ENCODE measurements at places on chromosomes 13 and 19.

DNA sequence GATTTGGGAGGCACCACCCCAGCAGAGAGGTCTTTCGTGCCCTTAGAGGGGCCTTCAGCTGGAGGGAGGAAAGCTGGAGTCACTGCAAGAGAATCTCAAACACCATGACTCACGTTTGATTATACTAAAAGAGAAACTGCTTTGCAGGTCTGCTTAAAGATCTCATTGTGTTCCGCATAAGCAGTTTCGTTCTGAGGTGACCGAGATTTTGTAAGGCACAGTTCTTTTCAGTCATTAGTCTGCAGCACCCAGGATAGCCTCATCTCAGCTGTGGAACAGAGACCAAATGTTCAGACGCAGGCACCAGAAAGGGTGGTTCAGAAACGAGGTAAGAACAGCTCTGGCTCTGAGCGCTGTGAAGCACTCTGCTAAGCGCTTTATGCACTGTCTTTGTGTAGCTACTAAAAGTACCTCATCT lies 71.2 kb upstream of the GTF3A start:
- DNase-seq: no peak

DNA sequence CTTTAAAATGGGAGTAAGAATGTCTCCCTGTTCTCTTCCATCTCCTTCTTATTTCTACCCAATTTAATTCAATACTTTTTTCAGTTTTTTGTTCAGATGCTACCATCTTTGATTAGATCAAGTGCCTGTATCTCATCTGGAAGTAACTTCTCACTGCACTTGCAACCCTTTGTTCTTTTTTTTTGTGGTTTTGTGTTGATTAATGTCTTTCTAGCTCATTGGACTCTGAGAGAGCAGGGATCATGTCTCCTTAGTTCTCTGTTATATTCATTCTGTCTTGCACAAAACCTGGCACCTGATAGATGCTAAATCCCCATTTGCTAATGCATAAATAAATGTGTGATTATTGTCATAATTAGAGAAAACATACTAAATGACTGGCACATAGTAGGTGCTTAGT lies 834 bp upstream of the ITGBL1 start:
- DNase-seq: no peak

GRCh38 chr19:1837222-1837565 lies 11.1 kb downstream of the REXO1 start:
- DNase-seq: no peak

DNA sequence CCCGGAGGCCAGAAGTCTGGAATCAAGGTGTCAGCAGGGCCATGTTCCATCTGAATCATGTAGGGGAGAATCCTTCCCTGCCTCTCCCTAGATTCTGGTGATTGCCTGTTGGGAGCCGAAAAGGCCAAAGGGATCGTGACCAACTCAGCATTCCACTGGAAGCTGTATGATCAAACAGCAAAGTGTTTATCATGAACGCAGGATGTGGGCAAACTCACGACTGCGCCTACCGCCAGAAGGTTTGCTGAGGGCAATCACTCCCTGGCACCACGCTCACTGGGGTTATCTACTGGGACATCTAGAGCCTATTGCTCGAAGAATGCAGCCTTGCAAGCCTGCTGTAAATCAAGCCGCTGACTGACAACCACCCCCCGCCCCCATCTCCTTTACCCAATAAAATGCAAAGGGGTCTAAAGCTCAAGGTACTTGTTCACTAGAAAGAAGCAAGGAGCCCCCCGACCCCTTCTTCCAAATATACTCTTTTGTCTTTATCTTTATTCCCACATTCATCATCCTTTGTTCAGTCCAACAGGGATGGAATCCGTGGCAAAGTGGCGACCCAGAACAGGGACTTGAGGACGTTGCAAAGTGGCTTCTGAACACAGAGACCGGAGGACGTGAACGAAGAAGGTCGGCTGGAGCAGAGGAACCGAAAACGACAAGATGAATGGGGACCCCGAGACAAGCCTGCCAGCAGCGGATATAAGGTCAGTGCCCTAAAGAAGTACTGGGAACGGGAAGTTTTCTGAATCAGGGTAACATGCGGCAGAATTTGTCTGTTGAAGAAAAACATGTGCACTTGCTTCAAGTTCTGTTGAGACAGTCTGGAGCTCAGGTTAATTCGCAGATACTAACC lies 16.8 kb downstream of the CLEC4M start:
- DNase-seq: no peak

DNA sequence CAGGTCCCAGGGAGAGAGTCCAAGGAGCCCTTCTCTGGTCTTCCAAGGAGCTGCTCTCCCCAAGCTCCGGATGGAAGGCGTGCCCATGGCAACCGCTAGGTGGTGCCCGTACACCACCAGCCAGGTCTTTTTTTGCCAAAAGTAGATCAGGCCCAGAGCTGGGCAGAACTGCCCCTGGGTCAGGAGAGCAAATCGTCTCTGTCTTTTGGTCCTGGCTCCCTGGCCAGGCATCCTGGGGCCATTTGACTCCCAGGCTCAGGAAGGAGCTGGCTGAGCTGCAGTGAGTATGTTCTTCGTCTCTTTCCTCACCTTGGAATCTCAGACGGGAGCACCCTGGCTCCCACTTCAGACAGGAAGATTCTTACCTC lies 24.6 kb upstream of the BCL3 start:
- DNase-seq: peak; percentile 89

- no peak for DNase-seq
These were observed 3.5 kb upstream of the TLE5 start for GRCh38 chr19:3065675-3066357.

- peak; percentile 87 for DNase-seq
These were observed 15.2 kb downstream of the UPF1 start for GRCh38 chr19:18846862-18847548.

DNA sequence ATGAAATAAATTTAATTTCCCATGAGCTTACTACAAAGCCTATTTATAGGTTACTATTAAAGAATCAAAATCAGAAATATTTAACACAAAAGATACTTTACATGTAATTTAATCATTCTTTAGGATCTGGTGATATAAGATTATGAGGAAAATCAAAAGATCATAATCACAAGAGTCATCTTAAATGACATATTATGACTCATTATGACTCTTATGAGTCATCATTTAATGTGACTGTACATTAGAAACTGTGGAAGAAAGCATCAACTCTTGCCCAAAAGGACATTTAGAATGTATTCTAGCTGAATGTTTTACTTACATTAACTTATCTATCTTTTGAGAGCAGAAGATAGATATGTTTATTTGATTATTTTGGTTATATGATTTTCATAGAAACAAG lies 458.6 kb downstream of the DCT start:
- no peak for DNase-seq

GRCh38 chr13:23670793-23671192 lies 100.6 kb downstream of the TNFRSF19 start:
- no peak for DNase-seq

GRCh38 chr13:110649551-110649950 lies 34.2 kb downstream of the NAXD start:
- no peak for DNase-seq

DNA sequence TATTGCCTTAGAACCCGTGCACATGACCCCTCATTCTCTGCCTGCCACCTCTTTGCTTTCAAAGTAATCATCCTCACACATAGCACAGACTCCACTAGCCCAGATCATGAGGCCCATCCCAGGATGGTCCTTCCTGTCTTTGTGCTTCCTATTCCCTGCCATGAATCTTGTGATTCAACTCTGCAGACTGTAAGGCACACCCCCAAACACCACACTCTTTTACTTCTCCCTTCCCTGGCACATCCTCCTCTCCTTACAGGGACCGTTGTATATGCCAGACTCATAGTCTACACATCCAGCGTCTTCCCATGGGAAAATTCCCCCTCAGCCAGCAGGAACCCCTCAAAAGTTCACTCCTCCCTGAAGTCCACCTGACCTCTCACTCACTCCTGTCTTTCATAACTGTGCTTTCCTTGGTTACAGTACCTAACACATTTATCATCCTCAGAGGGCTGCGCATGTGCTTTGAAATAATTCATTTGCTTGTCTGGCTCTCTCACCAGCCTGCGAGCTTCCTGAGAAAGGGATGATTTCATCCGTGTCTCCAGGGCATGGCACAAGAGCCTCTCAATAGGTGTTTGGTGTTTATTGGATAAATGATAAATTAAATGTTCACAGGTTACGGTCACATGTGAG lies 26.8 kb upstream of the LRCH1 start:
- no peak for DNase-seq

GRCh38 chr13:36820222-36820621 lies 1.2 kb downstream of the RFXAP start:
- DNase-seq: no peak

DNA sequence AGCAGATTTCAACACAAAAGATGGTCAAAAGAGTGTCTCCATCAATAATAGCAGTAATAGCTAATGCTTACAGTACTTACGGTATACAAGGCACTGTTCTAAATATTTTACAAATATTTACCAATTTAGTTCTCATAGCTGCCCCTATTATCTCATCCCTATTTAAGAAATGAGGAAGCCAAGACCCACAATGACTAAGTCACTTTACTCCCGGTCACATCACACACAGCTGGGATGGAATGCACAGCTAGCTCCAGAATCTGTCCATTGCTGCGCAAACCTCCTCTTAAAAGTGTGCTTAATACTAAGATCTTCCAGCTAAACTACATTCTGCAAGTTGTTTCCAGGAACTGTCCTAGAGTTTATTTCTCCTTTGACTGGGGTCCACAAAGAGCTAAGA lies 63.4 kb downstream of the RAP2A start:
- no peak for DNase-seq

DNA sequence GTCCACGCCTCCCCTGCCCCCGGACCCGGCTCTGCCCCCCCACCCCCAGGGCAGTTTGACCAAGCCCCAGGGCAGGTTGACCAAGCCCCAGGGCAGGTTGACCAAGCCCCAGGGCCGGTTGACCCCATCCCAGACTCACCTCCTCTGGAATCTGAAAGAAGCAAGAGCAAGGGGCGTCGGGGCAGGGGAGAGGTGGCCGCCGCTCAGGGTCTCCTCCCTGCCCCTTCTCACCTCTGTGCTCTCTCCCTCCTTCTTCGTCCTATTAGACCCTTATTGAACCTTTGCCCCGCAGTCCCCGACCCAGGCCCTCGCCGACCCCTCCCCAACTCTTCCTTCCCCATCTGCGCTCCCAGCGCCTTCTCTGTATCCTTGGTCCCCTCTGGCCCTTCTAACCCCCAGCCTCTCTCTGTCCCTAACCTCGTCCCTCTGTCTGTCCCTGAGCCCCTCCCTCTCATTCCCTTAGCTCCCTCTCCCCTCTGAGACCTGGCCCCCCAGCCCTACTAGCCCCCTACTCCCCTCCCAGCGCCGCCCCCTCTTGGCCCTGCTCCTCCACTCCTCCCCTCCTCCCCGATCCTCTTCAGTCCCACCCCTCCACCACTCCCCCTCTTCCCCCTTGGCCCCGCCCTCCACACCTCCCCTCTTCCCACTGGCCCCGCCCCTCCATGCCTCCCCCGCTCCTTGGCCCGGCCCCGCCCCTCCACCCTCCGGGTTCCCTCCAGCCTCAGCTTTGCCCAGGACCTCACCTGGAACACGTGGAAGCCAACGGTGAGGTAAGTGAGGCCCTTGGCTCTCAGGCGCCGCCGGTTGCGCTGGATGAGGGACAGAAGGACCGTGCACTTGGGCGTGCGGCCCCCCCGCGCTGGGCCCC lies 7.6 kb downstream of the CAPN12 start:
- no peak for DNase-seq

DNA sequence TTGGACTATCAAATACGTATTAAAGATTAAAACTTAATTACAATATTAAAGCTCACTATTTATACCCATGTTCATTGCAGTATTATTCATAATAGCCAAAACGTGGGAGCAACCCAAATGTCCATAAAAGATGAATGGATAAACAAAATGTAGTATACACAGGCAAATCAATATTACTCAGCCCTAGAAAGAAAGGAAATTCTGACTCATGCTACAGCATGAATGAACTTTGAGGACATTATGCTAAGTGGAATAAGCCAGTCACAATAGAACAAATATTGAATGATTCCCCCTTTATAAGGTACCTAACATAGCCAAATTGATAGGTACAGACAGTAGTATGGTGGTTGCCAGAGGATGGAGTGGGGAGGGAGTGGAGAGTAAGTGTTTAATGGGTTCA lies 457.3 kb downstream of the FGF14 start:
- no peak for DNase-seq

DNA sequence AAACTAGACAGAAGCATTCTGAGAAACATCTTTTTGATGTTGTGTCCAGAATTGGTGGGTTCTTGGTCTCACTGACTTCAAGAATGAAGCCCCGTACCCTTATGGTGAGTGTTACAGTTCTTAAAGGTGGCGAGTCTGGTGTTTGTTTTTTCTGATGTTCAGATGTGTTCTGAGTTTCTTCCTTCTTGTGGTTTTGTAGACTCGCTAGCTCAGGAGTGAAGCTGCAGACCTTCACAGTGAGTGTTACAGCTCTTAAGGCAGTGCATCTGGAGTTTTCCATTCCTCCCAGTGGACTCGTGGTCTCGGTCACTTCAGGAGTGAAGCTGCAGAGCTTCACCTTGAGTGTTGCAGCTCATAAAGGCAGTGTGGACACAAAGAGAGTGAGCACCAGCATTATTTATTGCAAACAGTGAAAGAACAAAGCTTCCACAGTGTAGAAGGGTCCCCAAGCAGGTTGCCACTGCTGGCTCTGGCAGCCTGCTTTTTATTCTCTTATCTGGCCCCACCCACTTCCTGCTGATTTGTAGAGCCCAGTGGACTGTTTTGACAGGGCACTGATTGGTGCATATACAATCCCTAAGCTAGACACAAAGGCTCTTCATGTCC lies 1820.8 kb downstream of the UQCRFS1 start:
- DNase-seq: peak; percentile 59

DNA sequence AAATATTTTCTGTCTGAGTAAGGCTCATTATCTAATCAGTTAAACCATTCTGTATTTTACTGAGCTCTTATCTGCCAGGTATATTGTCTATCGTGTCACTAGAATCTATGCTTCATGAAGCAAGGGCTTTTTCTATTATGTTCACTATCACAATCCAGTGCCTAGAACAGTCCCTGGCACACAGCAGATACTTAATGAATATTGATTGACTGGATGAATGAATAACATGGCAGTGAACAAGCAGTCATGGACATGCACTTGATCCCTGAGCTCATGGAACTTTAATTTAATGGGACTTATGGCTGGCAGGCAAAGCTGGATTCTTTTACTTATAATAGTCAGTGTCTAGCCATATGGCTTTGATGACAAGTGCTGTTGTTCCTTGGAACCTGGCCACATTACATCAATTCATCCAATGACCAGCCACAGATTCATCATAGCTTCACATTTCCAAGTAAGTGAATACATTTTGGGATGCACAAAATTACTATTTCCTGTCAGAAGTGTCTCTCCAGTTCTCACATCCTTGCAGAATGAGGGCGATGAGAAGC lies 214.8 kb downstream of the COG6 start:
- DNase-seq: no peak

GRCh38 chr19:3095441-3096191 lies 1.5 kb downstream of the GNA11 start:
- no peak for DNase-seq

GRCh38 chr19:1590641-1591397 lies 1.8 kb downstream of the MBD3 start:
- DNase-seq: no peak

- DNase-seq: no peak
These were observed 2.5 kb downstream of the URI1 start for GRCh38 chr19:29944390-29945012.

- no peak for DNase-seq
These were observed 74.8 kb upstream of the STK24 start for GRCh38 chr13:98651744-98652143.
